Spinal cord (tissue), 10 donors: ENCODE measurements at places on chromosomes 4 and X. TPM values are rescaled to one million over a fixed set of nuclear protein-coding genes. Genes with fewer than 3 reads are reported as not detected.

- no peak overlapping the region for H3K4me3 ChIP-seq
- no peaks in the 10 kb centered on the region for H3K4me1 ChIP-seq
- no peak overlapping the region for H3K27ac ChIP-seq
- DNase-seq: no peak
- no peaks in the 10 kb centered on the region for H3K27me3 ChIP-seq
Measured at GRCh38 chrX:118630848-118631247, 96.6 kb upstream of the IL13RA1 start.

EPHA5 gene
- total RNA-seq: 14.1 TPM

DNA sequence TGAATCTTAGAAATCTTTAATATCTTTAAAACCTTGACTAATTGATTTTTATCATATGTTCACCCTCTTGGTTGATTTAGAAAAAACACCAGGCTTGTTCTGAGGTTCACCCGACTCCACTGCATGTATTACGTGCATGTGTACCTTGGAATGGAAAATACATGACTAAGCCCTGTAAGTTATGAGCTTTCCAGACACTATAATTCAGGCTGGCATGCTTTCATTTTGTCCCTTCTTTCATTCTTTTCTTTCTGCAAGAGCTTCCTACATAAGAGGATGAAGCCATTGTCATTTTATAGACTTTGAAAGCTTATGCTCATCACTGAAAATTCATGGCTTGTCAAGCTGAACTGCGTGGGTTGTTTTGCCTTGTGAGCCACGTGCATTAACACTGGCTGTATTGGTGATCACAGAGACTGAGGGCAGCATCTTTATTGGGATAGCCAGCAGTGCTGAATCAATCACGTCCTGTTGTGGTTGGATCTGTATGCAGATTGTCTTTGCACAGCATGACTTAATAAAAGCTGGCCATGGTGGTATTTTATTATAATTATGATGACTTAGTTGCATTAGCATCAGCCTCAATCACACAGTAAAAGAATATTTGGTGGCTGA lies 141.9 kb downstream of the SLIT2 start:
- H3K4me3 ChIP-seq: no peak overlapping the region
- no peaks in the 10 kb centered on the region for H3K4me1 ChIP-seq
- no peaks in the 10 kb centered on the region for H3K27me3 ChIP-seq
- no peak for DNase-seq
- no peak overlapping the region for H3K27ac ChIP-seq

INTU gene
- 23.2 TPM for total RNA-seq

LPAR4 gene
- total RNA-seq: 12.6 TPM

DNA sequence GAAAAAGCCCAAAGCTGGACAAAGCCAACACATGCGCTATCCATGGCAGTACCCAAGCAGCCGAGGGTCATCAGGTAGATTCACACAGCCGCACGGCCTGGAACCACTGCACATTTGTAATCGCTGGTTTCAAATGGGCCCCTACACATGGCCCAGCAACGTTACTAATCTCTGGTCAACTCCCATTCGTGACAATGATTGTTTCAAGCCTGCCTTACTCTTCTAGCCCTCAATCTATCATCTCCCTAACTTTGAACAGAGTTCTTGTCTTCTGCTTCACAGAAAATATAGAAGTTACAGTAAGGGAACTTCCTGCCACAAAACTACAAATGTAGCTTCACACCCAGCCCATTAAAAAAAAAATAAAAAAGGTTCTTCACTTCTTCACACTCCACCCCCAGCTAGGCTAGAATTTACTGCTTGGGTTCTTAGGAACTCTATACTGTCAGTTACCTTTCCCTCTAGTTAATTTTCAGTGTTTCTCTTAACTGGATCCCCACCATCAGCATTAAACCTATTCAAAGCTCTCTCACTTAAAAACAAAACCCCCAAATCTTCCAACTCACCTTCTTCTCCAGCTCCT lies 24.2 kb downstream of the CASP3 start:
- no peaks in the 10 kb centered on the region for H3K27me3 ChIP-seq
- no peak overlapping the region for H3K4me3 ChIP-seq
- H3K27ac ChIP-seq: no peak overlapping the region

DNA sequence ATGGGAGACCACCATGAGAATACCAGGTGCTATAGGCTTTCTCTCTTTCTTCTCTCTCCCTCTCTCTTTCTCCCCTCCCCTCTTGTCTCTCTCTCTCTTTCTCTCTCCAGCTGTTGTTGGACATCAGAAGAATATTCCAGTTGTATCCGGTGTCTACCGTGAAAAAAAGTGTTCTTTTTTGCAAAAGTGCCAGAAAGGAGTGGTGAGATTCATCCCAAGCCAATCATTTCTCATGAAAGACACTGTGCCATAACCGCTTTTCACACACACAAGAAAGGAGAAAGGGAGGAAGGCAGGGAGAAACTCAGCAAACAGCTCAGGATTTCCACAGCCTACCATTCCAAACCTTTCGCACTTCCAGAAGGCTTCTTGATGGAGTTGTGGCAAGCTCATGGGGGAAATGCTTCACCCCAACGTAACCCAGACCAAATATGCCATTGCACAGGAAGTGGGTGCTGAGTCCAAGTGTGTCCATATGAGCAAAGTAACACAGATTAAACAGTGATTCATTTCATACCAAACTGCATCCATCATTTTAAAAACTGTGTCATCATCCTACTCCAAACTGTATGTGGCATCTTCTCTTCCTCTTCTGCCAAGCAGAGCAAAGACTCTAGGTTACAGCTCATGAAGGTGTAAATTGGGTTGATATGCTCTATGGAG lies 224.0 kb downstream of the APBB2 start:
- no peaks in the 10 kb centered on the region for H3K27me3 ChIP-seq
- H3K27ac ChIP-seq: no peak overlapping the region
- no peak overlapping the region for H3K4me3 ChIP-seq
- DNase-seq: no peak
